Osteoblast (primary cell): ENCODE measurements at places on chromosomes 2 and 18. TPM values are rescaled to one million over a fixed set of nuclear protein-coding genes. Genes with fewer than 3 reads are reported as not detected.

DNA sequence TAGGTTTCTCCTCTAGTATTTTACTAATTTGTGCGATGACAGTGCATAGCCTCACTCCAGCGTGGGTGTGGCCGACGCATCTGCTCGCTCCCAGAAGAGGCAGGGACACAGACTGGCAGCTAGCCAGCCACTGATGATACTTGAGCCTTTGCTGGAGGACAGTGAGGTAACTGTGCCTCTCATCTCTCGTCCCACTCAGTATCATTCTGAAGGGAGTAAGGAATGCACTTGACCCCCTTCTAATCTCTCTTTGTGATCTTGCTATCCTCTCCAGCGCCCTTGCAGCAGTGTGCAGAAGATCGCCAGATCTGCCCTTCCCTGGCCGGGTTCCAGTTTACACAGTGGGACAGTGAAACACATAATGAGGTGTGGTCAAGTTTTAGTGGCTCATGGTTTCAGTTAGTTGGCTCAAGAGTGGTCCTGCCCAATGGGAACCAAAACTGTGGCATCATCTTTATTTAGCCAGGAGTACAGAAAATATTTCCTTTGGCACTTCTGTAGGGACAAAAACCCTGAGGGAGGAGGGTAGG is 17.5 kb downstream of the NCAPH start:
- DNase-seq = peak; percentile 85
- H3K4me3 ChIP-seq = peak overlapping the region; percentile 49
- peak overlapping the region; percentile 65 for H3K27ac ChIP-seq
- no peaks in the 10 kb centered on the region for H3K27me3 ChIP-seq

GRCh38 chr2:30185178-30185577 is 38.4 kb downstream of the YPEL5 start:
- H3K27me3 ChIP-seq = peaks cover 15% of the 10 kb centered on the region
- no peaks in the 10 kb centered on the region for H3K4me1 ChIP-seq
- no peak overlapping the region for H3K4me3 ChIP-seq
- no peak for DNase-seq

- H3K4me3 ChIP-seq = no peak overlapping the region
- H3K27ac ChIP-seq = no peak overlapping the region
- H3K4me1 ChIP-seq = no peaks in the 10 kb centered on the region
Measured at GRCh38 chr2:17584689-17585088, 44.2 kb downstream of the VSNL1 start.

- no peak overlapping the region for H3K4me3 ChIP-seq
- DNase-seq = no peak
- H3K36me3 ChIP-seq = no peaks in the 10 kb centered on the region
- peak overlapping the region; percentile 34 for H3K27ac ChIP-seq
Measured at GRCh38 chr2:40204268-40204667, 247.6 kb downstream of the SLC8A1 start.

Gene RGPD3
- total RNA-seq = 0.36 and 0.59 TPM in 2 replicates

Gene HOXD13
- total RNA-seq = not detected in 2 replicates

Gene SH3RF3
- 14.7 and 14.8 TPM in 2 replicates for total RNA-seq
